HAP-1 (cell line): ENCODE measurements at places on chromosomes 16 and 17.

DNA sequence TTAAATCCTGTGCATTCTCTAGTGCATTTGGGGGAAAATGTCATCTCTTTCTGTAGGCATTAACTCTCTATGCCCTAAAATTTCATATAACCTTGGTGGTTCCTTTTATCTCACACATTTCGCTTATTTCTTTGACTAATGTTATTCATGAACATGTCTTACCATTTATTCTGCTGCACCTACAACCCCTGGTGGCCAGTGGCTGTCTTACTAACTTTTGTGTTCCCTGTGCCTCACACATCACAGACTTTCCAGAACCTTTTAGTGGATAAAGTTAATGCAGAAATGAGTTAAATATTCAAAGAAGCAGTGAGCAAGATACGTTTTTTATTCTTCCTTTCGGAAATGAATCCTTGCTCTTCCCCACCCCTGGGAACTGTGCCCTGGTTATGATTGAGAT is 111.9 kb downstream of the CDH13 start:
- no peak for DNase-seq

GRCh38 chr17:17456251-17456650 is 20.5 kb upstream of the MED9 start:
- DNase-seq: no peak

DNA sequence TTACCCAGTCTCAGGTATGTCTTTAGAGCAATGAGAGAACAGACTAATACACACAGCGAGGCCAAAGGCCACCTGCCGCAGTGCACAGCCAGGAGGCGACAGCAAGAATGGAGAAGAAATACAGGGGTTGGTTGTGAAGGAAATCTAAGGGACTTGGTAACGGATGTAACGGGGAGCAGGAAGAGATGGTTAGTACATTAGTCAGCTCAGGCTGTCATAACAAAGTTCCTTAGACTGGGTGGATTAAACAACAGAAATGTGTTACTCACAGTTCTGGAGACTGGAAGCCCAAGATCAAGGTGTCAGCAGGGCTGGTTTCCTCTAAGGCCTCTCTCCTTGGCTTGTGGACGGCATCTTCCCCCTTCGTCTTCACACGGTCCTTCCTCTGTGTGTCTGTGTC is 47.1 kb downstream of the TVP23C start:
- no peak for DNase-seq

GRCh38 chr17:41264599-41264998 is 579 bp upstream of the KRTAP9-6 start:
- DNase-seq: no peak

DNA sequence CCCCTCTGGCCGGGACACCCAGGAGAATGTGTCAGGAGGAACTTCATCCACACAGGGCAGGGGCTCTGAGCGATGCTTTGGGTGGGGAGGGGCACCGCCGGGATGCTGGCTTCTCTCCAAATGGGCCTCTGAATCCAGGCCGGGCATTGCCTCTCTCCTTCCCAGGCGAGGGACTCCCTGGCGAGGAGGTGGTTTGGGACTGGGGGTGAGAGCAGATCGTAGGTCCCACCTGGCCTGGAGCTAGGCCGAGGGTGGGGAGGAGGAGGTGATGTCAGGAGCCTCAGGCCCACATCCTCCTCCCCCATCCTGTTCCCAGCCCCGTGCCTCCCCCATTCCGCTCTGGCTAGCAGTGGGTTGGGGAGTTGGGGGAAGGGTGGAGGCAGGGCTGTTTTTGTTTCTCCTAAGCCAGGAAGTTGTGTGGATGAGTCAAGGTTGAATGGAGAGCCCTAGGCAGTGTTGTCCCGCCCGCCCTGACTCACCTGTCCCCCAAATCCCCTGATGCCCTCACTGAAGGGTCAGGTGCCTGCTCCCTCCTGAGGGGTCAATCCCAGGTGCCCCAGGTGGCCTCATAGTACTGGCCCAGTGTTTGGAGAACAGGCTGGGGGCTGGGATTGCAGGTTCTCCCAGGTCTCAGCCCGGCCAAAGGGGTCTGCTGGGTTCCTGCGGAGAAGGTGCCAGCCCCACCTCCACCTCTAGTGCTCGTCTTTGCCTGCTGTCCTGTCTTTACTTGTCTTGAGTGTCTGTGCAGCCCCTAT is 2.8 kb downstream of the GRB7 start:
- DNase-seq: no peak

GRCh38 chr17:68776451-68776850 is 175.3 kb upstream of the FAM20A start:
- DNase-seq: no peak

DNA sequence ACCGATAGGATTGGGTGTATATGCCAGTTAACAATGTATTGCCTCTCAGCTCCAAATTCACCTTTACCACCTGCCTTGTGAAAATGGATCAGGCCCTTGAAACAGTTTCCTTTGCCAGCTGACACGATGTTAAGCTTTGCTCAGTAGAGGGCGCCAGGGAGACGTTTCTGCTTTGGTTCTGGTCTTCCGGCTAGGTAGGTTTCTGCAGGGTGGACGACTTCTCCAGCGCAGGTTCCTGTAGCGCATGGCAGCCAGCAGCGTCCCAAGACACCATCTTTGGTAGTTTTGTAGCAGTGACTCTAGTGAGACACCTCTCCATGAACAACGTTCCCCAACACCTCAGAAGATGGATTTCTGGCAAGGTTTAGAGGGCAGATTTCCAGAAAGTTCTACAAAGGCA is 24.0 kb downstream of the SYCE1L start:
- DNase-seq: peak; percentile 61

DNA sequence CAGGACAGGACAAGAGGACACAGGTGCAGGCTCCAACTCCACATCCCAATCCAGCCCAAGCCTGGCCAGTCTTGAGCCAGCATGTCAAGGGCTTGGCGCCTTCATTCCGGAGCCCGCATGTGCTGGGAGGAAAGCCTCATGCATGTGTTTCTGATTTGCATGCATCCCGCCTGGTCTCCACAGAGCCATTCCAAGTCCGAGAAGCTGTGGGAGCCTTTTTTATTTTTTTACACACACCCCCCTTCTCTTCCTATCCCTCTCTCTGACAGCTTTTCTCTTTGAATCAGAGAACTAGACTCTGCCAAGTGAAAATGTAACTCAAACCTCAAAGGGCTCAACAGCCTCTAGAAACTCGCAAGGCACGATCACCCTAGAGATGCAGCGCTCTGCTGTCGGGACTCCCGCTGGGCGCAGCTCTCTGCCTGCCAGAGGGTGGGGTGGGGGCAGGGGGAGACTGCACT is 45.1 kb downstream of the NOG start:
- no peak for DNase-seq

- DNase-seq: no peak
These were observed 4.8 kb upstream of the ANKRD11 start for GRCh38 chr16:89495121-89495520.

GRCh38 chr17:6259899-6260298 is 175.0 kb downstream of the AIPL1 start:
- DNase-seq: no peak

DNA sequence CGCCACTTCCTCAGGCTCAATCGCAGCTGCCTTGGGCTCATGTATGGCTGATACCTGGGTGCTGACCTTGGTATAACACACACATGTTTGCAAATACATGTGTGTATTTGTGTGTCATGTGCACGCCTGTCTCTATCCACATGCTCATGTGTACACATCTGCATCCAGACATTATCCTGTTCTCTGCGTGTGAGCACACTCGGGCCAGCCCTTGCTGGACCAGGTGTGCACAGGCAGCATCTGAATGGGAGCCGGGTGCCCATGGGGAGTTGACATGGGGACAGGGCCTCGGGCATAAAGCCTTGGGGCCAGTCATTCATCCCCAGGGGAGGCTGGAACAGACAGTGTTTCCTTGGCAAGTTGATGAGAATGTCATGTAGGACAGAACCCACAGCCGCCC is 29.1 kb upstream of the CRHR1 start:
- no peak for DNase-seq

DNA sequence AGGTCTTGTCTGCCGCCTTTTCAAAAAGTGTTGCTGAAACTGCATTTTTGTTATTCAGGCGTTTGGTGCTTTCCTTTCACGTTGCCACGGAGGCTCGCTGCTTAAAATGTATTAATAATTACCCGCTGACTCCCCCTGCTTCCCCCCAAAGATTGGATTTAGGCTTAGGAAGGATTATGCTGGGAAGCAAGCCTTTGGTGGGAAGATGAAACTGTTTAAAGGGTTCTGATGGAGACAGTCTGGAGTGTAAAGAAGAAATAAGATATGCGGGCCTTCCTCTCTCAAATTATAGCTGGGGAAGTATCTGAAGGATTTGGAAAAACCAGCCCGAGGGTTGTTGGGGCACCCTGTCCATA is 1.1 kb downstream of the KSR1 start:
- no peak for DNase-seq

DNA sequence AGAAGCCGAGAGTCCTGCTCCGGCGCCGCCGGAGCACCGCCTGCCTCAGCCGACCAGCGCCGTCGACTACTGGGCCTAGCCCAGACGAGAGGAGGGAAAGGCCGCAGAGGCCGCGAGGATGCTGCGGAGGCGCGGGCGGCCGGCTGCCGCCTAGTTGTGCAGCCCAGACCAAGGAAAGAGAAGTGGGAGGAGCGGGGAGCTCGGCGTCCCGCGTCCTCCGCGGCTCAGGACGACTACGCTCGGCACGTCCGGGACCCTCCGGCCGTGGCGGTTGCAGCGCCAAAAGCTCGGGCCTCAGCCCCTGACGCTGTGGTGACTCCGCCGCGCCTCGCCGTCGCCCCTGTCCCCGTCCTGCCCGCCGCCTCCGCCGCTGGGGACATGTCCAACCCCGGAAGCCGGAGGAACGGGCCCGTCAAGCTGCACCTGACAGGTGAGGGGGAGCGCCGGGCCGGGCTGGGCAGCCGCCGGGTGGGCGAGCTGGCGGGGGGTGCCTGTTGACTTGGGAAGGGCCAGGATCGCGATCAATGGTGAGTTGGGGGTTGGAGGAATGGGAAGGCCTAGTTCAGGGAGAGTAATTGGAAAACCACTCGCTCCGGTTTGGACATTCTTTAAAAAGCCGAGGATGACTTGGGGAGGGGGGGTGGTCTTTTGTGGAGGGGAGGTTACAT is 37.7 kb downstream of the RNF135 start:
- peak; percentile 49 for DNase-seq

DNA sequence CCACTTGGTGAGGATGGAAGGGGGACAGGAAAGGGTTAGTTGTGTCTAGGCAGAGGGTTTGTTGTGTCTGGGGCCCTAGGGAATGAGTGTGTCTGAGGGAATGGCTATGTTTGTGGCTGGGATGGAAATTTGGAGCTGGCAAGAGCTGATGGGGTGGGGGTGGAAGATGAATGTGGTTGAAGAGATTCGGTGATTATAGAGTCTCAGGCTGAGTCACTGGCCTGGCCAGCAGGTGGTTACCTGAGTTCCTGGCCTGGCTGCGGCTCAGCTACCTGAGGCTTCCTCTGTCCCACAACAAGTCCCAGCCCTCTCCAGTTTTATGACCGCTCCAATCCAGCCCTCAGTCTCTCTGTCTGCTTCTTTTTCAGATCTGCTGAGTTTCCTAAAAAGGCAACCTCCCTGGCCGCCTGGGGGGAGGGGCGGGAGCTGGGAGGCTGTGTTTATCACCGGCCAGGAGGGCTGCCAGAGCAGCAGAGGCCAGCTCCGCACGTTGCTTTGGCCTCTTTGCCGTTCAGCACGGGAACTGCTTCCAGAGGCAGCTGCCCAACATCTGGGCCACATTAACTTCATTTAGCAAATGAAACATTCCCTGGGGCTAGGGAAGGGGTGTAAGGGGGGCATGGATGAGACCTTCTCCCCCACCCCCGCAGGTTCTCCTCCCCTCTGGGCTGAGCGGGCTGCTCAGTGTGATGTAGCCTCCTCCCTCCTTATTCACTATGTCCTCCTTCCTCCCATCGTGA is 21.8 kb downstream of the ITGB3 start:
- no peak for DNase-seq

- DNase-seq: peak; percentile 53
These were observed 5.0 kb upstream of the PRSS54 start for GRCh38 chr16:58299757-58300349.

GRCh38 chr16:57003439-57004386 is 14.4 kb downstream of the NLRC5 start:
- DNase-seq: no peak

DNA sequence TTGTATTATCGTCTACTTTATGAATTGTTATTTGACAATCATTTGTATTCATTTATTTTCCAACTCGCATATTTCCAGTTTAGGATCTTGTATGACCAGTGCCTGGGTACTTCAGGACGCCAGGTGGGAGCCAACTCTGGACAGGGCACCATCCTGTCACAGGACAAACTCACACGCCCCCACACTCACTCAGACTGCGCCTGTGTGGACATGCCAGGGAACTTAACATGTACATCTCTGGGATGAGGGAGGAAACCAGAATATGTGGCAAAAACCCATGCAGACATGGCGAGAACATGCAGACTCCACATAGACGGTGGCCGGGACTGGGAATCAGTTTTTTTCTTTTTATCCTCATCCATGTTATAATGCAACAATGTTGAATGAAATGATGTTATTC is 68.5 kb downstream of the CLEC16A start:
- no peak for DNase-seq

DNA sequence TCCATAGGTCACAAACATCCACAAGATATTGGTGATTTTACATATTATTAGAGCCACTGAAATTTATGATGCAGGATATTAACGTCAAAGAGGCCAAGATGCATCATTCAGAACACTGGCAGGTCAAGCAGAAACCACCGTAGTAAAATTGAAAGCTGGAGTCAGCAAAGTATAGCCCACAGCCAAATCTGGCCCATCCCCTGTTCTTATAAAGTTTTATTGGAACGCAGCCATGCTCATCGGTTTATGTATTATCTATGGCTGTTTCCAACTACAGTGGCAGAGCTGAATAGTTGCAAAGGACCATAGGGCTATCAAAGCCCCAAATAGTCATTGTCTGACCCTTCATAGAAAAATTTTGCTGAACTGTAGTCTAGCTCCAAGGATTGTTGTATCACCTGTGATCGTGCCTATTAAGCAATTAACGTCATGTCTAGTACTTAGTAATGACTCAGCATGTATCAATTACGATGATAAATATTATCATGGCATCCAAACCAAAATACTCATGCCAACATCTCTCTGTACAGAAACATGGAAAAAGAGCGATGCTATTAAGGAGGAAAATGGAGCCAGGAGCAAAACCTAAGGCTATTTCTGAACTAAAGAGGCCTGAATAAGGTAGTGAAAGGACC is 165.6 kb downstream of the IRX3 start:
- no peak for DNase-seq

GRCh38 chr16:14131774-14132695 is 60.9 kb downstream of the MRTFB start:
- no peak for DNase-seq

DNA sequence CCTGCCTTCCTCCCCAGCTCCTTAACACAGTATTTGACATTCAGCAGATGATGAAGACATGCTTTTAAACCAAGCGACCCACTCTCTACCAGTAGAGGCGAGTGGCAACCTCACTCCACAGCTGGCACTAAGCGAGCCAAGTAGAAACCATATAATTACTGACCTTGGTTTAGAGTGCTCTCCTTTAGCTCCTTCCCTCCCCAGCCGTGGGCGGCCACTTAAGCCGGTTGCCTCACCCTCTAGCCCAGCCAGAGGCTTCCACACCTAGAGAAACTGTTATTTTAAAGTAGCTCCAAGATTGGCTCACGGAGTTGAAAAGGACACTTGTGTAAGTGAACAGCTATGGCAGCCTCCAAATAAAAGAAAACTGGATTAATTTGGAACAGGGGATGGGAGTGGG is 109.1 kb upstream of the CRHR1 start:
- DNase-seq: no peak

- DNase-seq: no peak
These were observed 27.9 kb downstream of the SLFN12 start for GRCh38 chr17:35404360-35404759.

- peak; percentile 92 for DNase-seq
These were observed 11.2 kb downstream of the ENPP7 start for GRCh38 chr17:79741751-79742588.

GRCh38 chr17:82465023-82465603 is 6.6 kb downstream of the NARF start:
- DNase-seq: no peak

- no peak for DNase-seq
These were observed 36.6 kb downstream of the KIAA0513 start for GRCh38 chr16:85064186-85064585.
